Kasumi-1 (cell line): ENCODE measurements at places on chromosomes 13 and 19.

DNA sequence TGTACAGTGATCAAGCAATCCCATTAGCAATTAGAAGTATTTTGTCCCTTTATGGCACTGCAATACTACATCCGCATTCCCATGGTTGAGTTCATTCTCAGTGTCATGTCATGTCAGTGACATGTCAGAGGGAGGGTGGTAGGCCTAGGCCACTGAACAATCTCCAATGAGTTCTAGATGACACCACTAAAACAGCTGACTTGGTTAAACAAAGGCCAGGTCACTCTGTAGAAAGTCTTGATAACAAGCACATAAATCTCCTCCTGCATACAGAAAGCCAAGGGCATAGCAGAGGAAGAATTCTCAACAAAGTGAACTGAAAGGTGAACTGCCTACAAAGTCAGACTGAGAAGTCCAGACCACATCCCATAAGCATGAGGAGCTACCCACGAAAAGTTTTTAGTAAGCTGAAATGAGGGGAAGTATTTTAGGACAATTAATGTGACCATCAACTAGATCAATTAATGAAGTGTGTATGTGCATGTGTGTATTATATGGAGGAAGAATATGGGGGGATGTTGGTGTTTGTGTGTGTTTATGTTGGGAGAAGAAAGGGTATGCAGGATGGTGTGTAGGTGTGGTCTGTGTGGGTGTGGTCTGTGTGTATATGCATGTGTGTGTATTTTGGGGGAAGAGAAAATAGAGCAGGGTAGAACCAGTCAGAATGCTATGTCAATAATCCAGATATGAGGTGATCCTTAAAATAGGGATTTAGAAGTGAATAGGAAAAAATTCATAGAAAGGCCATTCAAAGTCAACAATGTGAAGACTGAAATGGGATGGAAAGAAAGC is 67.7 kb downstream of the TBC1D4 start:
- no peak for DNase-seq

GRCh38 chr19:42295831-42296525 is 6.0 kb upstream of the PRR19 start:
- peak; percentile 51 for DNase-seq

GRCh38 chr13:30639671-30640070 is 22.0 kb downstream of the USPL1 start:
- DNase-seq = no peak

- DNase-seq = no peak
Observed at GRCh38 chr13:30857018-30857417, 49.1 kb upstream of the MEDAG start.

- peak; percentile 13 for DNase-seq
Observed at GRCh38 chr13:113802090-113802531, 43.1 kb downstream of the TMEM255B start.

GRCh38 chr13:25934127-25934526 is 117.7 kb downstream of the SHISA2 start:
- no peak for DNase-seq

DNA sequence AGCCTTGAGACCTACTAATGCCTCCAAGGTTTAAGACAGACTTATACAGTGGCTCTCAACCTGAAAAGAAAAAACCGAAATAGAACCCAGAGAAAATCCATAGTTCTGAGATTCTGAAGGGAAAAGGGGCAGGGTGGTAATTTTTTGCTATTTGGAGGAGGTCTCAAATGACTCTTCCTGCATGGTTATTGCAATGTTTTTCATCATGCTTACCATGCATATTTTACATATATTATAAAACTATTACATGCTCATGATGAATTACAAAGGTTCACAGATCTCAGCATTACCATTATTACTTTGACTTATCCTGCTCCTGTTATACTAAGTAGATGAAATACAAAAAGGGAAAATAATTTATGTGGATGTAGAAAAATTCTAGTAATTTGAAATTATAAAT is 47.6 kb downstream of the N4BP2L2 start:
- DNase-seq = no peak

DNA sequence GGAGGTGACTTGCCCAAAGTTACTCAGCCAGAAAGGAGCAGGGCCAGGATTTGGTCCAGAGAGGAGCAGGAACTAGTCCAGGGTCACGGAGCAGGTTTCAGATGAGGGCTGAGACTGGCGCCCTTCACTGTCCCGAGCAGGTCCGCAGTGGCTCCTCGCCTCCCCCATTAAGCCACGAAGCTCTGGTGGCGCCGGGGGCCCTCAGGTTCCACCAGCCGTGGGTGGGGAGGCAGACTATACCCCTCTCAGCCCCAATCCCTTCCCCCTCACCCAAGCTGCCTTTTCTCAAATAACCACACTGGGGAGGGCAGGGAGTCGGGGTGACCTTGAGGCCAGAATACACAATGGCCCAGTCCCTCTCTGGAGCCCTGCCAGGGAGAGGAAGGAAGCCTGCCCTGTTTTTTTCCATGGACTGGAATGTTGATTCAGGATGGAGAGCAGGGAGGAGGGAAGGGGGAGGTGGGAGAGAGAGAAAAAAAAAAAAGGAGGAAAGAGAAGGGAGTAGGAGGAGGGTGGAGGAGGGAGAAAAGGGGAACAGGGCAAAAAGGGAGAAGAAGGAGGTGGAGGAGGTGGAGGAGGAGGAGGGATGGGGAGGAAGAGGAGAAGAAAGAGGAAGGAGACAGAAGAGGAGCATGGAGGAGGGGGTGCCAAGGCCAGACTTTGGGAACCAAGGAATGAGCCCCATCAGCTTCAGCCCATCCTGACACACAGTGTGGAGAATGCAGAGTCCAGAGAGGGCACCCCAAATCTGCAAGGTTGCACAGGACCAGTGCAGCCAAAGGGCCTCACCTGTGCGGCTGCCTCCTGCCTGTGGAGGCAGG is 19.7 kb downstream of the CEACAM16 start:
- no peak for DNase-seq

DNA sequence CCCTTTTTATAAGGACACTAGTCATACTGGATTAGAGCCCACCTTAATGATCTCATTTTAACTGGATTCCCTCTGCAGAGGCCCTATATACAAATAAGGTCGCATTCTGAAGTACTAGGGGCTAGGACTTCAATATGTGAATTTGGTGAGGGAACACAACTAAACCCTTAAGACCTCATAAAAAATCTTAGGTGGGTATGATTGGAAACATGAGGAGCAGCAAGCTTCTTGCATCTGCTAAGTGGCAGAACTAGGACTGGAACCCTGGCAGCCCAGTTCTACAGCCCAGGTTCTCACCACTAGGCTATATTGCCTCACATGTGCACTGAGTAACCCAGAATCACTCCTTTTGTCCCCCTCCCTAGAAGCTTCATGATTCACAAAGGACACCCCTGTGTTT is 17.1 kb upstream of the GRWD1 start:
- no peak for DNase-seq

DNA sequence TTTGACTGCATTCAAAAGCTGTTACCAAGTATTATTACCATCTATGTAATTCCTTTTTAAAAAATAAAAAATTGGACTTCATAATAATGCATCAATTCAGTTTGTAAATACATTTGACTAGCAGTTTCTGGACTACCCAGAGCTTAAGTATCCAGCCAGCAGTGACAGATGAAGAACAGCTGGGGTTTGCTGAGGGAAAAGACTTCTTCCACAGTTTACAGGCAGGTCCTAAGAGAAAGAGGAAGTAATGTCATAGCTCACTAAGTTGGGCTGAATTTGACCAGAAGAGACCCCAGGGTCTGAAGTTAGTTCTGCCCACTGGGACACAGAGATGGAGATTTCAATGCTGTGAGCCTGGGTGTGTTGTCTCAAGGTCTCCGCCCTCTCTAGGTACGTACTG is 96.4 kb downstream of the MBNL2 start:
- peak; percentile 48 for DNase-seq

GRCh38 chr13:111241862-111242261 is 78.6 kb upstream of the TEX29 start:
- no peak for DNase-seq

GRCh38 chr13:91174886-91175501 is 172.5 kb upstream of the MIR17HG start:
- DNase-seq = no peak

GRCh38 chr13:19817510-19818158 is 34.9 kb upstream of the PSPC1 start:
- no peak for DNase-seq

DNA sequence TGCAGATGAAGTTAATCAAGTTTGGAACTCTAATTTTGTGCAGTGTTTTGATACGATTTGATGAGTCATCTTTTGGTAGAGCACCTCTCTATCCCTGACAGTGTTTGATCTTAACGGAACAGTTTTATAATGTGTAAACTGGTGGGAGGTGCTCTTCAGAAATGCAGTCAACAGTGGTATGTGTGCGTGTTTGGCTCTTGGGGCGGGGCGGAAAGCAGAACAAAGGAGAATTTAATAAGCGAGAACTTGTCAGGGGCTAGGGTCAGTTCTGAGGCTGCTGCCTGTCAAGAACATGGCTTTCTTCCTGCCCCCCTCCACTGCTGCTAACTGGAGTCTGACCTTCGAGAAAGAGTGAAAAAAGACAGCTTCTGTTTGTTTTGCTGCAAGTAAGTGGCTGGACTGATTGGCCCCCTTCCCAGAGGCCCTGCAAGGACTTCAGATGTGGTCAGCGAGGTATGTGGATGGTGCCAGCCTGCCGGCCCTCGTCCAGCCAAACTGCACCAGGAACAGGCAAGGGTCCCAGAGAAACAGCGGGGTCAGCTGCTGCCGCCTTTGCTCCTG is 40.8 kb downstream of the BBC3 start:
- no peak for DNase-seq
